ENCODE measurements at places on chromosomes 3 and 15. TPM values are rescaled to one million over a fixed set of nuclear protein-coding genes. Genes with fewer than 3 reads are reported as not detected.

The SLC22A14 gene
- not detected for total RNA-seq

The SH2D7 gene
- total RNA-seq, result not detected

The SATB1 gene
- total RNA-seq, result 72.6 TPM

The STAG1 gene
- 32.6 TPM for total RNA-seq

The DUOX1 gene
- 0.58 TPM for total RNA-seq

The CNTN3 gene
- total RNA-seq, result 0.91 TPM

The NR2F2 gene
- 42.7 TPM for total RNA-seq

The GOLGA8T gene
- not detected for total RNA-seq

The HTR3E gene
- total RNA-seq, result not detected

The IREB2 gene
- 20.7 TPM for total RNA-seq

The PPIP5K1 gene
- total RNA-seq, result 24.9 TPM

The COL6A6 gene
- total RNA-seq, result 0.06 TPM

The GOLGA8O gene
- total RNA-seq, result 0.33 TPM

The CYP8B1 gene
- not detected for total RNA-seq

The FBXO40 gene
- total RNA-seq, result not detected

The CD80 gene
- total RNA-seq, result not detected

The ZNF501 gene
- total RNA-seq, result 9.9 TPM

The FBXW12 gene
- not detected for total RNA-seq

The CCR1 gene
- total RNA-seq, result 5.5 TPM

The GP5 gene
- total RNA-seq, result not detected

The TEX9 gene
- total RNA-seq, result 3.1 TPM

Measured in esophagus muscularis mucosa (tissue), 4 donors.